Prostate gland (tissue), 2 donors: ENCODE measurements at places on chromosomes 2 and 18. TPM values are rescaled to one million over a fixed set of nuclear protein-coding genes. Genes with fewer than 3 reads are reported as not detected.

DNA sequence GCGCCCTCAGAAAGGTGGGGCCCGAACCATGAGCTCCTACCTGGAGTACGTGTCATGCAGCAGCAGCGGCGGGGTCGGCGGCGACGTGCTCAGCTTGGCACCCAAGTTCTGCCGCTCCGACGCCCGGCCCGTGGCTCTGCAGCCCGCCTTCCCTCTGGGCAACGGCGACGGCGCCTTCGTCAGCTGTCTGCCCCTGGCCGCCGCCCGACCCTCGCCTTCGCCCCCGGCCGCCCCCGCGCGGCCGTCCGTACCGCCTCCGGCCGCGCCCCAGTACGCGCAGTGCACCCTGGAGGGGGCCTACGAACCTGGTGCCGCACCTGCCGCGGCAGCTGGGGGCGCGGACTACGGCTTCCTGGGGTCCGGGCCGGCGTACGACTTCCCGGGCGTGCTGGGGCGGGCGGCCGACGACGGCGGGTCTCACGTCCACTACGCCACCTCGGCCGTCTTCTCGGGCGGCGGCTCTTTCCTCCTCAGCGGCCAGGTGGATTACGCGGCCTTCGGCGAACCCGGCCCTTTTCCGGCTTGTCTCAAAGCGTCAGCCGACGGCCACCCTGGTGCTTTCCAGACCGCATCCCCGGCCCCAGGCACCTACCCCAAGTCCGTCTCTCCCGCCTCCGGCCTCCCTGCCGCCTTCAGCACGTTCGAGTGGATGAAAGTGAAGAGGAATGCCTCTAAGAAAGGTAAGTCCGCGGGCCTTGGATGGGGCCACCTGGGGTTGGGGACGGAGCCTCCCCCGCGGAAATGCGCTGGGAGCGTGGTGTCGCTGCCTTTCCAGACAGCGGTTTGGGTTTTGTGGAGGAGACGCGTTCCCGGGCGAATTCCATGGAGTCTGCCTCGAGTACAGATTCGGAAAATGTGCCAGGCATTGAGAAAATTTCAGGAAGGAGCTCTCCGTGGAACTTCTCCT, 559 bp downstream of the HOXD1 start:
- DNase-seq, result no peak

DNA sequence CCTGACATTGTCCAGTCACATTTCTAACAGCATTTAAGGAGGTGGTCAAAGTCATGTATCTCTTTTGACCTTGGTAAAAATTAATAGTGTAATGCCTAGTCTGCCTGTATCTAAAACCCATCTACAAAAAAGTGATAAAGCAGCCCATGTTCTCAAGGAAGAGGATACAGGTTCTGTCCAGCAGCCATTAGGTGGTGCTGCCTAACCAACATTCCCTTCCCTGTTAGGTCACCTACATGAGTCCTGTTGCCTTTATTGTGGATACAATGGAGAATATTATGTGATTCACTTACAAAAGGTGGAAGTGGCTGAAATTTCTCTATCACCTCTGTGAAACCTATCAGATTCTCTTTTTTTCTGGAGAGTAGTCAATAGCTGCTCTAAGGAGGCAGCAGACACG, 52.5 kb downstream of the AQP4 start:
- DNase-seq, result peak; percentile 42

- DNase-seq, result no peak
Measured at GRCh38 chr2:43126817-43127207, 99.6 kb downstream of the ZFP36L2 start.

- DNase-seq, result no peak
Measured at GRCh38 chr2:33673937-33674336, 74.8 kb upstream of the FAM98A start.

GRCh38 chr2:188869550-188869949, 104.6 kb upstream of the COL3A1 start:
- no peak for DNase-seq

- DNase-seq, result no peak
Measured at GRCh38 chr2:39733070-39733674, 45.9 kb downstream of the THUMPD2 start.

NT5DC4 gene
- not detected for total RNA-seq

DNA sequence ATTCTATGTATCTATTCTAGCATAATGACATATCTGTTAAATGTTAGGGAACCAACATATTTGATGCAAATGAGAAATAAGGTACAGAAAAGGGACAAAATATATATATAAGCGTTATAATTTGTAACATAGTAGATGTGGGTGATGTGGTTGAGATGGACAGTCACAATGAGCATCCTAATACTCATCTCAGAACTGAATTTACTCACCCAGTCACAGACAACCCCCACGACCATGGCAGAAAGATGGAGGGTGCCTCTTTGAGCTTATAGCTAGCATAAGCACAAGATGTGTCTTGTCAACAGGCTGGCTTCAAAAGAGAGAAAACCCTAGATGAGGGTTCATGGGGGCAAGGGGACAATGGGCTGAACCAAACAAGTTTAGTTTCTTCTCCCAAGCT, 9.1 kb upstream of the DSG3 start:
- no peak for DNase-seq

GAREM1 gene
- 9.5 TPM for total RNA-seq

DNA sequence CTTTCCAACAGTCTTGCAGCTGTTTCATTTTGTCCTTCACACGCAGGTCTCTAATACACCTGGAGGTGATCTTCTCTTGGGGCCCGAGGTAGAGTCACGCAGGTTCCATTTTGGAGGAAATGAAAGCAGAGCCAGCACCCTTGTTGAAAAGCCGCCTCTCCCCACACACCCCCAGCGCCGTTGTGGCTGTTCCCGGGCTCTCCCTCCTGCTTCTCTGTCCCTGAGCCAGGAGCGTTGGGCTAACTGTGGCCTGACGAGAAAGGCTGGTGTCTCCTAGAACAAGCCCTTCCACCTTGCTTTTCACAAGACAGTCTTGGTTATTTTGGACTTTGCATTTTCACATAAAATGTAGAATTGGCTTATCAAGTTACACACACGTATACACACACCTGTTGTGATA, 16.3 kb downstream of the SNED1 start:
- peak; percentile 45 for DNase-seq

DNA sequence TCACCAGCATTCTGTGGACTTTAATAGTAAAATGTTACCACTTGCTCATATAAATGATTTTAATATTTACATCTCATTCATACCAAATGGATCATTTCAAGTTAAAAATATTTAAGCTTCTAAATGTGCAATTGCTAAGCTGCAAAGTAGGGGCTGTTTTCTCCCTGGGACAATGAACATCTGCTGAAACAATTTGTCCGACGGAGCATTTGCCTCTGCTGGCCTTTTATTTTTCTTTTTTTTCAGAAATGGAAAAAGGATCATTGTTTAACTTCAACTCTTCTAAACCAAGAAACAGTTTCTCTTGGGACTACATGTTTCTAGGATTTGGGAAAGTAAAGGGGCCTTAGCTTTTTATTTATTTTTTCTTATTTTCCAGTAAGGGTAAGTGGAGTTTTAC, 43.8 kb upstream of the ITPRID2 start:
- DNase-seq, result no peak

DNA sequence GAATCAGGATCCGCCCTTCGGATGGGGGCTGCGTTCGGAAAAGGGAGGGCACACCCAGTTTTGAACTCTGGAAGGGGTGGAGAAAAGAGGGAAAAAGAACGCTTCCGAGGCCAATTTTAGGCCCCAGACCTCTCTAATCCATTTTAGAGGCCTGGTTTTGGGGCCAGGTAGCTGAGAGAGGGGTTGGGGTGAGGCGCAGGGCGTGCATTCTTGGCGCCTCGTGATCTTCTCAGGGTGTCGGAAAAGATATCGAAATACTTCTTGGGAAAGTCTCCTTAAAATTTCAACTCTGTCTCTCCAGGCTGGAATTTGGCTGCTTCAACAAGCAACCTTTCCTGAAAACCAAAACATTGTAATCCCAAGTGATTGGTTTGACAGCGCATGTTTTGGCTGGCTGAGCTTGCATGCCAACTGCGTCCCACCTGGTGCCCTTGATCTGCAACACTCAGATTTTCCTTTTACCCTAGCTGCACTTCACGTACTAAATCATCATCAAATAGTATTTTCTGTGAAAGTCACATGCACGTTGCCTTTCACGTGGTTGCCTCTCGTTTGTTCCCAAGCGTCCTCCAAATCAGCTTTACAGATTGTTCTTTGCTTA, 864 bp upstream of the XPO1 start:
- peak; percentile 29 for DNase-seq

- DNase-seq, result no peak
Measured at GRCh38 chr2:178579006-178579405, 98.7 kb downstream of the PLEKHA3 start.

GRCh38 chr2:189306525-189306924, 127.0 kb upstream of the COL5A2 start:
- DNase-seq, result no peak

OXER1 gene
- total RNA-seq, result 4.5 TPM

GRCh38 chr2:17069564-17069963, 403.9 kb upstream of the CYRIA start:
- no peak for DNase-seq

DNA sequence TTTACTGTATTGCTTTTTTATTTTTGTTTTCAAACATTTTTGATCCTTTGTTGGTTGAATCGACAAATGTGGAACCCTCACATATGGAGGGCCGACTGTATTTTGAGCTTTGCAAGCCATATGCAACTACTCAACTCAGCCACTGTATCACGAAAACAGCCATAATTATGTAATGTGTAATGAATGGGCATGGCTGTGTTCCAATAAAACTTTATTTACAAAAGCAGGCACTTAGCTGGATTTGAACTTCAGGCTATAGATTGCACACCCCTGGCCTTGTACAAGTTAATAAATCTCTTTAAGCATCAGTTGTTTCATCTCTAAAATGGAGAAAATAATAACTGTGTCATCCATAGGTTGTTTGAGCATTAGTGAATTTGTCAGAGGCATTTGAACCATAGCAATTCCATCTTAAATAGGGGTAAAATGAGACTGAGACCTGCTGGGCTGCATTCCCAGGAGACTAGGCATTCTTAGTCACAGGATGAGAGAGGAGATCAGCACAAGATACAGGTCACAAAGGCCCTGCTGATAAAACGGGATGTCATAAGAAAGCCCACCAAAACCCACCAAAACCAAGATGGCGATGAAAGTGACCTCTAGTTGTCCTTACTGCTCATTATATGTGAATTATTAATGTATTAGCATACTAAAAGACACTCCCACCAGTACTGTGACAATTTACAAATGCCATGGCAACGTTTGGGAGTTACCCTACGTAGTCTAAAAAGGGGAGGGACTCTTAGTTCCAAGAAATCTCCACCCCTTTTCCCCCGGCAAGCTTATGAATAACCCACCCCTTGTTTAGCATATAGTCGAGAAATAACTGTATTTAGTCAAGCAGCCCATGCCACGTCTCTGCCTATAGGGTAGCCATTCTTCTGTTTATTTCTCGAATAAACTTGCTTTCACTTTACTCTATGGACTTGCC, 13.7 kb upstream of the LTBP1 start:
- no peak for DNase-seq

GRCh38 chr18:74271635-74272034, 20.1 kb downstream of the CYB5A start:
- DNase-seq, result no peak

DNA sequence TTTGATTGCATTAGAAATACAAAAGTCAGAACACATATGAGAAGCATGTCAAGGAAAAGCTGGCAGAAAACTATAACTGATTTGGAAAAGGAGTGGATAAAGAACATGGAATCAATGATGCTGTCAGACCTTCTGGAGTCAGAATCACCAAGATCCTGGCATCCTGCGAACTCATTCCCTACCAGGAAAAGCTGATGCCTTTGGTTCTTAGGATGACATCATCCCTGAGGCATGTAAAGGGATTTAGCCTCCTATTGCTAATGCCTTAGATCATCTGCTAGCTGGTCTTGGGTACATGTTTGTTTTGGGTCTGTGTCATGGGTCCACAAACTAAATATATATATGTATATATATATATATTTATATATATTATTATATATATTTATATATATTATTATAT, 680.7 kb downstream of the EPHA4 start:
- DNase-seq, result no peak

DNA sequence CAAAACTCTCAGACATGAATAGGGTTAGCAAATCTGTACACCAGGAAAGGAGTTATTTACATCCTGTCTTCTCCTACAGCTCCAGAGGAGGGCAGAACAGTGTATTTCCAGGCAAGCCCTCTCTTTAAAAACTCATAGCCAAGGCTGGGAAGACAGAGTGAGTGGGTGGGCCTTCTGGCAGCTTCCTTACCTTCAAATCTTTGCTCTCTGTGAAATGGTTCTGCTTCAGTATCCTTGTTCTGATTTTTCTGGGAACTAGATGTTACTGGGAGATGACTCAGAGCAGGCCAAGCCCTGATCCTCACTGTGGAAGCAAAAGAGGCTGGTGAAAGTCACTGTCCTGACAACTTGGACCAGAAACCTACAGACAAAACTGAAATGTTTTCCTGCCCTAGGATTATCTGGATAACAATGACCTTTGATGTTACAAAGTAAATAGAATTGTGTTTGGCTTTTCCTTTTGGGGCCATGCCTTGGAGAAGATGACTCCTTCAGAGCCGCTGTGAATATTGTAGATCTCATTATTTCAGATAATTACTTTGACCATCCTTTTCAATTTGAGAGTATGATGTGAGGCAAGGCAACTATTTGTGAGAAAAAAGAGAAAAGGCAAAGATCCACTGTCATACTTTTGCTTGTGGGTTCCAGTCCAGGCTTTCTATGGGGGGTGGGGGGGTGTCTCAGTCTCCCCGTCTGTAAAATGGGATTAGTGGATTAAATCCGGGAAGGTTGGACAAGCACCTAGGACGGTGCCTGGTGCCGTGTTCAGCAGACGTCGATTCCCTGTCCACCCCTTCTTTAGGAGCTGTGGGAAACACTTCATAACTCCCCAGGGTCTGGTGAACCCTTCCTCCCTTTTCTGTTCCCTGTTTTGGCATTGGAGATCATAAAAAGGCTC, 644 bp upstream of the QPCT start:
- no peak for DNase-seq

DNA sequence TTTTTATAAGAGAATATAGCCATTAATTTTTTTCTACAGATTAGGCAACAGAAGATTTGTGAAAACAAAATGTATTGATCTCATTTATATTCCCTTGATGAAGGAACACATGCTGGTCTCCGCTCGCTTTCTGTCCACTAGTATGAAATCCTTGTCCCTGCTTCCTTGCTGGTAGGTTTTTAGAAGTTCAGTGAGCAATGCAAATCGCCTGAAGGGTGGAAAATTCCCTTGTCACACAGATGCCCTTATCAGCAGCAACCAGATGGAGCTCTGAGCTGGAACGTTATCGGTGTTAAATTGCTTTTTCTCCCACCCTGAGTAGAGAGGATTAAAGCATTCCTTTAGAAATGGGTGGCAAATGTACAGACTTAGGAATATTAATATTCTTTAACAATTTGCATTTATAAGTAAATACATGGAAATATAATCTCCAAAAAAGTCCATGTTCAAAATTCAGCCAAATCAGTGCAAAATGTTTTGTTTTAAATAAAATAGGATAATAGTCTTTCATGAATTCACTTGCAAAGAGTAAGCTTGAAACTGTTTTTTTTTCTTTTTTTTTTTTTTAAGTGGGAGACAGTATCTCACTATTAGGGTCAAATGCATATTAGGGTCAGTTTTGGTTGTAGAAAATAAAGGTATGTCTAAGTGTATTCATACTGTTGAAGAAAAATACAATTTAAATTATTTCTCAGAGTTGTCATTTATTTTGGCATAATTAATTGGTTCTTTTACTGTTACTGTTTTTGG, 164.0 kb upstream of the MYO3B start:
- no peak for DNase-seq

PUM2 gene
- total RNA-seq, result 89.0 TPM
